ENCODE measurements at places on chromosomes 13 and 19.
A peak's percentile ranks its signal among the peaks of the same experiment; 100 is the strongest.

- no peak for DNase-seq
Measured at GRCh38 chr19:11177592-11177991, 19.8 kb downstream of the KANK2 start.

DNA sequence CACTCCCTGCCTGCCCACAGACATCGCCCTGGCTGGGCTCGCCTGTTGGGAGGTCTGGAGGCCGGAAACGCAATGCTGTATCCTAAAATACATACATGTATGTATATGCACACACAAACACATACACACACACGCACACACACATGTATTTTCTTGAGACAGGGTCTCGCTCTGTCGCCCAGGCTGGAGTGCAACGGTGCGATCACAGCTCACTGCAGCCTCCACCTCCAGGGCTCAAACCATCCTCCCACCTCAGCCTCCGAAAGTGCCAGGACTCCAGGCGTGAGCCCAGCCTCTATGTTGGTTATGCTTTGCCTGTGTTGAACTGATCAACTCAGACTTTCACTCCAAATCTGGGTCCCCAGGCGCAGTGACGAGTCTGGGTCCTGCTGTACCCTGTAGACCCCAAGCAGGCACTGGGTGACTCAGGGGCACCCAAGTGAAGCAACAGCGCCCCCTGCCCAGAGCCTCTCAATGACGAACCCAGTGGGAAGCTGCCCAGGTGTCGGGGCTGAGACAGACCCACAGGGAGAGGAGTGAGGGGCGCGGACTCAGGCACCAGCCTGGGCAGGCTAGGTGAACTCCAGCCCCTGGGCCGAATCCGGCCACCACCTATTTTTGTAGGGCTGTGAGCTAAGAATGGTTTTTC is 27.4 kb upstream of the CACTIN start:
- no peak for DNase-seq

- DNase-seq, result no peak
Measured at GRCh38 chr13:91816263-91816807, 417.9 kb downstream of the GPC5 start.

DNA sequence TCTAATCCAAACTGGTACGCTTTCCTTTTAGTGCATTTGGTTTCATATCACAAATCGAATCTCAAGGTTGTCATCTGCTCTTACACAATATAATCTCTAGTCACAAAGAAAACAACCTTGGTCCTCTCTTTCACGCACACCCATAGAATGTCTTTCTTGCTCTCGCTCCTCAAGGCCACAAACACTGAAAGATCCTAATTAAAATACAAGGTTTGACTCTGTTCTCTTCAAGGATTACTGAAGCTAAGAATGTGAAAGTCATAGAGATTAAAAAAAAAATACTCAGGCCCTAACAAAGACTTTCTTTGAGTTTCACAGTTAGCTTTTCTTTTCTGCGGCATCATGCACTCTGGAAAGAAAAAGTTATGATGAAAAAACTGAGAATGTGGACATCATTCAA is 891.5 kb downstream of the EFNB2 start:
- no peak for DNase-seq

DNA sequence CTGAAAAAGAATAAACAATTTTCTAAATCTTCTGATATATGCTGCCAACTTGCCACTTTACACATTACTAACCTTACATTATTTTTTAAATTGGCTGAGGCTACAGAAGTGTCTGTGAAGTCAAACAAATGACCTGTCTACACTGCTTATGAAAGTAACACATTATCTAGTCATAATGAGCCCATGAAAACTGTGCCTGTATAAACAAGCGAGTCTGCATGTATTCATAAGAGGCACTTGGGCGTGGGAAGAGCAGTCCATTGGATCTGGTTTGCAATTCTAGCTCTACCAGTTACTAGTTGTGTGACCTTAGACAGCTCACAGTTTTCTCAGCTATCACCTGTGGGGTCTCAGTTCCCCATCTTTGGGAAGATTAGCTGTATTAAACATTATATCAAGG is 3.1 kb downstream of the VPS36 start:
- no peak for DNase-seq

DNA sequence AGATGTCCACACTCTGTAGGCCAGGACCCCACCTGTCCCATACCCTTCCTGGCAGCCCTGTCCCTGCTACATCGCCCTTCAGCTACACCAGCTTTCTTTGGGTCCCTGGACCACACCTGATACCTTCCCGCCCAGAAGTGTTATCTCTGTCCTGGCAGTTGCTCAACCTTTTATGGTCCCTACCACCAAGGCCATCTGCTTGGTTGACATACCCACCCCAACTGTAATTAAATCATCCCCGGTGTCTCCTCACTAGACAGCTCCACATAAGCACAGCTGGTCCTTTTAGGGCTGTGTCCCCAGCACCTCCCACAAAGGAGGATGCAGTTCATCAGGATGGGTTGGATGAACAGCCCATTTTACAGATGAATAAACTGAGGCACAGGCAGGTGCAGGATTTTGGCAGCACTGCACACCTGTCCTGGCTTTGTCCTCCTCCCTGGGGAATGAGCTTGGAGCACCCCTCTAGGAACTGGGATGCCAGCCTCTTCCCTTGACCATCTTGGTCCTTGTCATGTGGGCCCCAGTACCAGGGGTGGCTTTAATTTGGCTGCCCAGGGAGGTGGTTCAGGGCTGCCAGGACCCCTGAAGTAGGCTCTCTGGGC is 12.9 kb downstream of the NACC1 start:
- DNase-seq, result no peak

DNA sequence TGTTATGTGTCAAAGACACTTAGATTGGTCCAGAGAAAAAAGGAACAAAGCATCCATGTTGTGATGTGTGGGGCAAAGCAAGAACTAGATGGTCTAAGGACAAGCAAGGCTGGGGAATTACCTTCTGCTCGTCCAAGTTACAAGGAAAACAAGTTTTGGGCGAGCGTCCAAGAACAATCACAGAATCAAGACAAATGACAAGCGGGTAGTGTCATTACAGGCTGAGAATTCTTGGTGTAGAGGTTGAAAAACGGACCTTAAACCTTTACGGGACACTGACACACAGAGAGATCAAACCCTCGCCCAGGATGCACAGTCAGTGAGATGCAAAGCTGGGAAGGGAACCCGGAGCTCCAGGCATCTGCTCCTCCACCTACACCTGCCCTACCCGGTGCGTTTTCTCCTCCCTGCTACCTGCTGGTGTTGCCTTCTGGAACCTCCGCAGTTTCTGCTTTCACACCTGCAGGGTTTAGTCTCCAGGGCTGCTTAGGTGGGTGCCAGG is 515 bp upstream of the ZNF324B start:
- no peak for DNase-seq

GRCh38 chr19:40279761-40280607 is 5.2 kb downstream of the AKT2 start:
- no peak for DNase-seq

DNA sequence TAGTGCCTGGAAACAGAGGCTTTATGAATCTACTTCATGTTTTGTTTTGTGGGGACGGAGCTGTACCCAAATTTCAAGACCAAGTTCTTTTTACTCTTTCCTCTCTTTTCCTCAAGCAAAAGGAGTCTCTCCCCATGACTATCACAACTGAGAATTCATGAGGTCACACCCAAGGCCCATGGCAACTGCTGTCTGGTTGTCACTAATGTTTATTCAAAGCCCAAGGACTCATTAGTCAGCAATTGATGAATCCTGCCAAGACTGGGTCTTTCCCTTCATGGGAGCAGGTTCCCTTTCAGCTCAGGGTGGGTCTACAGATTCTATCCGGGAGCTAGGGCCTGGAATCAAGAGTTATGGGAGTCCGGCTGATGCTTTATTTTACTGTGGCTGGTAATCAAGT is 441.5 kb upstream of the PCDH20 start:
- DNase-seq, result no peak

GRCh38 chr19:55459551-55459949 is 1.9 kb downstream of the ISOC2 start:
- no peak for DNase-seq

- DNase-seq, result no peak
Measured at GRCh38 chr13:48113756-48114130, 18.8 kb upstream of the MED4 start.

DNA sequence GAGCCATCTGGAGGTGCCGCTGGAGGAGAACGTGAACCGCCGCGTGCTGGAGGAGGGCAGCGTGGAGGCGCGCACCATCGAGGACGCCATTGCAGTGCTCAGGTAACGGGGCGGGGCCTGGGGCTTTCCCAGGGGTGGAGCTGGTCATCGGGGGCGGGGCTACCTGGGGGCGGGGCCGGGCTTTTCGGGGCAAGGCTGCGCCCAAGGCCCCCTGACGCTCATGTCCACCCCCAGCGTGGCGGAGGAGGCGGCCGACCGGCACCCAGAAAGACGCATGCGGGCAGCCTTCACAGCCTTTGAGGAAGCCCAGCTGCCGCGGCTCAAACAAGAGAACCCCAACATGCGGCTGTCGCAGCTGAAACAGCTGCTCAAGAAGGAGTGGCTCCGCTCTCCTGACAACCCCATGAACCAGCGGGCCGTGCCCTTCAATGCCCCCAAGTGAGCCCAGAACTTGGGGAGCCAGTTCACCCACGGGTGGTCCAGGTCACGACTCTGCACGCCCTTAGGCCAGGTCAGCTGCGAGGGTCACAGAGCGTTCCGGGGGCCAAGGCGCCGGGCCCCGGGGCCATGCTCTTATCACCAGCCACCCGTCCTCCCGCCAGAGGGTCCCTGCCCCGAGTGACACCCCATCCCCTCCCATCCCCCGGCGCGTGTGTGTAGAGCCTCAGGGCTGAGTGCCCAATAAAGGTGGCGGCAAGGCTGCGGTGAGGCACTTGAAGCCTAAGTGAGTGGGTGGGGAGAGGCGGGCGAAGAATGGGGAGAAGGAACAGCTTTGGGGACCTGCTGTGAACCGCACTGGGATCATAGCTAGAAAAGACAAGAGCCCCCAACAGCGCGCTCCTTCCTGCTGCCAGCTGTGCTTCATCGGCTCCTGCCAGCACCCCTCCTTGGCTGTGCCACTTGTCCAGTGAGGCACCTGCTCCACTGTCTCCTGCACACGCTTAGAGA is 10.7 kb downstream of the CCDC124 start:
- DNase-seq, result no peak

GRCh38 chr19:6103217-6103644 is 7.1 kb downstream of the RFX2 start:
- peak; percentile 99 for DNase-seq

GRCh38 chr19:21568816-21569493 is 63.6 kb downstream of the ZNF429 start:
- DNase-seq, result peak; percentile 74

- DNase-seq, result no peak
Measured at GRCh38 chr13:107665926-107666458, 549.3 kb downstream of the LIG4 start.

DNA sequence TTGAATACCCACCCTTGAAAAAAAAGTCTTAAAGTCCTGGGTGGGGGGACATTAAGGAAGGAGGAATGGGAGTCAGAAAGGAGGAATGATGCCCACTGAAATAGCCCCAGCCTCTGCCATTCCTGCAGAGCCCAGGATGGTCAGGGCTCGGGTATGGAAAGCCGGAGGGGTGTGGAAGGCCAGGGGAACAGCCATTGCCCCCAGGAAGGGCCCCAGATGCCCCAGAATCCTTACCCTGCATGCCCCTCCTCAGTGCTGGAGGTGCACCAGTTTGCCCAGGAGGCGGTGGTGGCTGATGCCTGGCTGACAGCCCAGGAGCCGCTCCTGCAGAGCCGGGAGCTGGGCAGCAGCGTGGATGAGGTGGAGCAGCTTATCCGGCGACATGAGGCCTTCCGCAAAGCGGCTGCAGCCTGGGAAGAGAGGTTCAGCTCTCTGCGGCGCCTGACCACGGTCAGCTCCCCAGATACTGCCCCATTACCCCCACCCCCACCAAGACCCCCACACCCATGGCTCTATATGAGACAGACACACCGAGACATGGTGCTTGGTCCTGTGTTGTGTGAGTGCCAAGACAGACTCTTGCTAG is 10.7 kb upstream of the SHKBP1 start:
- DNase-seq, result no peak

DNA sequence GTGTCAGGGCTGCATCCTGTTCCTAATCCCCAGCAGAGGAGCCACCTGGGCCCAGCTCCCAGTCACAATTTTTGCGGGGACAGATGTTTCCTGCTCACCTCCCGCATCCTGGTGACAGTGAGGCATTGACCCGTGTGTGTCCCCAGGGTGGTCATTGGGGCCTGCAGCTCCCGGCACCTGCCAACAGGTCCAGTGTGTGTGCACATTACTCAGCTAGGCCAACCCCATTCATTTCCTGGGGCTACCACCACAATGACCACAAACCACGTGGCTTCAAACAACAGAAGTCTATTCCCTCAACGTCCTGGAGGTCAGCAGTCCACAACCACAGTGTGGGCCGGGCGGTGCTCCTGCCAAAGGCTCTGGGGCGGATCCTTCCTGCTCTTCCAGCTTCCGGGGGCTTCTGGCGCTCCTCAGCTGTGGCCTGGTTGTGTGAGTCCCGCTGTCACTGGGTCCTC is 11.9 kb upstream of the F2RL3 start:
- DNase-seq, result no peak

- DNase-seq, result no peak
Measured at GRCh38 chr19:22263121-22263520, 23.1 kb upstream of the ZNF729 start.

- no peak for DNase-seq
Measured at GRCh38 chr19:2795827-2796658, 10.7 kb downstream of the THOP1 start.

DNA sequence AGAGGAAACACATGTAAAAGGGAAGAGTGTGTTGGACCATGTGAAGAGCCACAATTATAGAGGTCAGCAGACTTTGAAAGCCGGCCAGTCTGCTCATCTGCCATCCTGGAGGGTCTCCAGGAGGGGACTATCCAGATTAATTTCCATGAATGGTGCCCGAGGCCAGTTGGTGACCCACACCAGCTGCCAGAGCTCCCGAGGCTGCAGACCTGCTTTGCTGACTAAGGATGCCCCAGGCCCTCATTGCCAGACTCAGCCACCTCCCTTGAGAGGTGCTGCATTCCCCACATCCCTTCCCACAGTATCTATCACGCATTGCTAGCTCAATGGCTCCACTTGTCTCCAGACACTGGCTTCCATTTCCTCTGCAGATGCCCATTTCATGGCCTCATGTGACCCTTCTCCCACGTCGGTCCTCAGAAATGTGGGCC is 110.3 kb downstream of the NALCN start:
- no peak for DNase-seq

All from AG10803 (cell line).